ENCODE measurements at places on chromosomes 13 and 19.

DNA sequence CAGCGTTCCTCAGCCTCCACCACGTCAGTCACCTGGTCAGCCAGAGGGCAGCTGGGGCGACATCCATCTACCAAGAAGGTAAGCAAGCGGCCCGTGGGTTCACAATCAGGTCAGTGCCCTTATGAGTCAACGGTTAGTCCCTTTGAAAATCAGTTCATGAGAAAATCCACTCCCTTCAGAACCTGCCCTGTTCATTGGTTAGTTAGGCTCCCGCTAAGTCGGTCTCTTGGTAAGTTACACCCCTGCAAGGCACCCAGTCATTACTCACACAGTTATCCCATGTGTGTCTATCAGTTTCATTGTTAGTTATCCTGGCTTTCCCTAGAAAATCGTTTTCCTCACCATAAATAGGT, 564 bp downstream of the SIGLECL1 start:
- no peak for DNase-seq

DNA sequence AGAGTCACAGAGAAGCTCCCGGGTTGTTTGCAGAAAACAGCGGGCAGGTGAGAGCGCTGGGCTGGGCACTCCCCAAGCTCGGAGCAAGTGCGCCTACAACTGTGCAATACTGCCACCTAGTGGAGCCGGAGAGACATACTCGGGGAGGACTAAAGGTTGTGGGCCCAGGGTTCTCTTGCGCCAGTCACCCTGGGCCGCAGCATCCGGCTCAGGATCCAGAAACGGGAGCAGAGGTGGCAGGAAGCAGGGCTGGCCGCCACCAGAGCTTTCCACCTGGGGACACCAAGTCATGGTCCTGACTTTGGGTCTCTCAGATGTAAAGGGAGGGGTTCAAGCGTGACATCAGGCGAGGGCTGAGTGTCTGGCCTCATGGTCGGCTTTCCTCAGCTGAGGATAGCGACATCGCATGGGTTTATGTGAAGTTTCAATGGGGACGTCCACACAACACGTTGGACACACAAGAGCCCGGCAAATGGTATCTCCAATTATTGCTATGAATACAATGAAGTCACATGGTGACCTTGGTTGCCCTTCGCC, 11.2 kb upstream of the KLK4 start:
- DNase-seq = peak; percentile 88

DNA sequence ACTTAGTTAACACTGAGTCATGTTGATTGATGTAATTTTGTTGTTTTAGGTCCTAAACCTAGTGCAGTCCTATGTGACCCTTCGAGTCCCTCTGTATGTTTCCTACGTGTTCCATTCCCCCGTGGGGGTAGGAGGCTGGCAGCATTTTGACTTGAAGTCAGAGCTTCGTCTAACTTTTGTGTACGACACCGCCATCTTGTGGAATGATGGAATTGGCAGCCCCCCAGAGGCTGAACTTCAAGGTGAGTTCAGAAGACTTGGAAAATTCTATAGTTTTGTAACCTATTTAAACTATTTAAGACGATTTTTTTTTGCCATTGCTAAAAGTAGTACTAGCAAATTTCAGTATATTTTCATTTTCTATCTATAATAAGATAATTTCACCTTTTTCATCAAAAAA, 117.9 kb downstream of the STOML3 start:
- DNase-seq = peak; percentile 61

GRCh38 chr13:112446347-112446861, 70.2 kb downstream of the SPACA7 start:
- no peak for DNase-seq

- DNase-seq = no peak
These were observed 59.7 kb upstream of the TNFRSF19 start for GRCh38 chr13:23510544-23510916.

GRCh38 chr19:42184401-42184861, 33.0 kb downstream of the DEDD2 start:
- peak; percentile 88 for DNase-seq

DNA sequence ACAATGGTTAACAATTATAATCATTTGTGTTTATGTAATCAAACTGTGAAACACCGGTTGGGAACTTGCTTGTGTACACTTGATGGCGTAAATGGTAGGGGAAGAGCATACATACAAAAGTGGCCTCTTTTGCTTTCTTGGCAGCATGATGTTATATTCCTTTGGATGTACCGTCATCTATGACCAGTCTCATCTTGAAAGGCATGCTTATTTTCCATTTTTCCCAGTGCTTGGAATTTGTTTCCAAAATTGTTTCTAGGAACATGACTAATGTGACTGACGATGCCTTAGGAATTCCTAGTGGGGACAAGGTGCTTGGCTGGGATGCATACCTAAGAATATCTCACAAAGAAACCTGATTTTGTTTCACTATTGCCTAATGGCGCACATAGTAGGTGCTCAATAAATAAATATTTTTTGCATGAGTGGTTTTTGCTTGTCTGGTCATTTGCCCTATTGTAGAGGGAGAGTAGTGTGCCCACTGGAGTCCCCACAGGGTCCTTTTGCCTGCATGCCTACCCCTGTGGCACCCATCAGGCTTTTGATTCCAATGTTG, 45.5 kb downstream of the SAE1 start:
- no peak for DNase-seq

DNA sequence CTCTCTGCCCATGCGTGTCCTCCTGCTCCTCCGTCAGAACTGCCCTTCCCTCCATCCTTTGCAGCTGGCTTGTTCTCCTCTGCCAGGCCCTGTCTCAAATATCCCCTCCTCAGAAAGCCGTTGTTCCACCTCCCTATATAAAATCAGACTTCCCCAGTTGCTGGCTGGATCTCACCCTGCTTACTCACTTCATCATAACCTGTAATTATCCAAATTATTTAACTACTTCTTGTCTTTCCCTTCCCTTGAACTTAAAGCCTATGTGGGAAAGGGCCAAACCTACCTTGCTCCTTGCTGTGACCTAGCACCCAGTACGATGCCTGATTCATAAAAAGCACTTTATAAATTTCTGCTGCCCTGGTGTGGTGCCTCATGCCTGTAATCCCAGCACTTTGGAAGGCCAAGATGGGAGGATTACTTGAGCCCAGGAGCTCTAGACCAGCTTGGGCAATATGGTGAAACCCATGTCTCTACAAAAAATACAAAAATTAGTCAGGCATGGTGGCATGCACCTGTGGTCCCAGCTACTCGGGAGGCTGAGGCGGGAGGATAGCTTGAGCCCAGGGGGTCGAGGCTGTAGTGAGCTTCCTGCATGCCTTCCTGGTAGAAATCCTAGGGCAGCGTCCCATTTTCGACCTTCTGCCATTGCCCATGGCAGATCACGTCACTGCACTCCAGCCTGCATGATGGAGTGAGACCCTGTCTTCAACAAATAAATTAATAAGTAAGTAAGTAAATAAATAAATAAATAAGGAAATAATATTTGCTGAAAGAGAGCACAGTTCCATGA, 39.5 kb upstream of the ZNF536 start:
- DNase-seq = no peak

GRCh38 chr19:16026756-16027155, 49.5 kb upstream of the TPM4 start:
- DNase-seq = peak; percentile 76

- no peak for DNase-seq
These were observed 1.4 kb upstream of the ZNF414 start for GRCh38 chr19:8515317-8515716.

DNA sequence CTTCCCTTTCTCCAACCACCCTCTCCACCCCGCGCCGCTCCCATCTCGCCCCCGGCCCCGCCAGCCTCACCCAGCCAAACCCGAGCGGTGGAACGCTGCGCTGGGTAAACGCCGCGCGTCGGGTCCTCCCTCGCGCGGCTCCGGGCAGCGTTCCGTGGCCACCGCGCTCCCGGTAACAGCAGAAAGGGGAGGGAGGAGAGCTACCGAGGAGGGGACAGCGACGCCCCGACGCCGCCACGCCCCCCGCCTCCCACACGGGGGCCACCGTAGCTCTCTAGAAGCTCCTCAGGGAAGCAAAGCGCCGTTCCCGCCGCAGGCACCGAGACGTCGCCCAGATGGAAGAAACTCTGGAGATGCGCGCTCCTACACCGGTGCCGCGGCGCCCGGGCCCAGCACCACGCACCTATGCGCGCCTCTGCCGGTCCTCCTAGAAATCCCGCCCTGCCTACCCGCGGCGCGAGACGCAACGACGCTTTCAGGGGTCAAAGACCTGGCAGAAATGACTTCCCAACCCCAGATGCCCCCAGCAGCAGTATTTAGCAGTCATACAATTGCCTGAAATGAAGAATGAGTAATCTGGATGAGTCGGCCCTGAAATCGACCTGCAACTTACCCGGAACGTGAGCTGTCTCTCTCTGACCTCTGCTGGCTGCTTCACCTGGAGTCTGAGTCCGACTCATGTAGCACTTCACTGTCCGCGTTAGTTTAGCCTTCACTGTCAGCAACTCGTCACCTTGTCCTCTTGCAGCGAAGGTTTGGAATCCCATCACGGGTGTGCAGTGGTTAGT, at the start of gene RUBCNL:
TSS of gene RUBCNL (minus strand) at position 189 of the 788 bp plus-strand sequence. CDS start 14,777 bp downstream, outside the sequence.
- DNase-seq = peak; percentile 66

DNA sequence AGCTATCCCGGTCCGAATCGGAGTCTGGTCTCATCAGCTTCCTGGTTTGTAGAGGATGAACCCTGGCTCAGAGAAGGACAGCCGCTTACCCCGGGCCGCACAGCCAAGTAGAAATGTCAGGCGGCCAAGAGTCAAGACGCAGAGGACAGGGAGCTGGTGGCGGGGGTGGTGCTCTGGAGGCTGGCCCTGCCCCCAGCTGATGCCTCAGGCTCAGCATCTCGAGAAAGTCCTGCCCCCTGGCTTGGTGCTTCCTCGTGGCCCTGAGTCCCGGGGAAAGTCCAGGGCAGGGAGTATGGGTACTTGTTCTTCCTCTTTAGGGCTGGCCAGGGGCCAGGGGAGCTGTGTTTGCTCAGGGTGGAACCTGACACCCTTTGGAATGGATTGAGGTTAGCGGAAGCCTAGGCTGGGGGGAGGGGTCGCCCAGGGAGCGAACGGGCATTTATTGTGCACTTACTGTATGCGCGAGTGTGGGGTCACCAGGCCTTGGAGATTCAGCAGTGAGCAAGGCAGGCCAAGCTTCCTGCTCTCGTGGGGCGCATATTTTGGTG, 2.2 kb downstream of the TJP3 start:
- DNase-seq = peak; percentile 74

GRCh38 chr19:18477042-18477779, 39.3 kb upstream of the ISYNA1 start:
- DNase-seq = no peak

DNA sequence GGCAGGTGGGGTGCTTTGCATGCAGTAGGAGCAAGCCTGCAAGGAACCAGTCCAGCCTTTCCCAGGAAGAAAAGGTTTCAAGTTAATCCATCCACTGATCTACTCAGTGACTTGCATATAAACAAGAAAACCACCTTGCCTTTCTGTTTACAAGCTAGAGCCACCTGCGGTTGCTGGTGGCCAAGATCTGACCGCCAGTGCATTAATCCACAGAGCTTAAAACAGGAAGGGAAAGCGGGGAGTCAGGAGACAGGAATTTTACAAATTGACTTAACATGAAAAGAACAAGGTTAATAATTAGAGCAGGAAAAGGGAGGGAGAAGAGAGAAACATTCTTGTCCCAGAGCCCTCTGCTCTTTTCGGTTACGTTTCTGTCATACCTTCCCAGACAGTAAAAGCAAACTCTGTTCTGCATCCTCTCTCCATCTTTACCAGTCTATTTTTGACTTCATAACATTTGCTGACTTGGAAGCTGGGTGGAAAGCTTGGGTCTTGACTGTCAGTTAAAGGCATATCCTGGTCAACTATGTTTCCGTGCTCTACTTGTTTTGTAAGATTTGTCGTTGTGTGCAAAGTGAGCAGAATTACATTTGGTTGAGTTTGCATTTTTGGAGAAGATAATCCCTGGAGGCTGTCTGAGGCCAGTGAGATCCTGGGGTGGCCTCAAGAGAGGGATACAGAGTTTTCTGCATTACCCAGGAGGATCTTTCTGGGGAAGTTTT, 760.6 kb downstream of the EFNB2 start:
- no peak for DNase-seq

DNA sequence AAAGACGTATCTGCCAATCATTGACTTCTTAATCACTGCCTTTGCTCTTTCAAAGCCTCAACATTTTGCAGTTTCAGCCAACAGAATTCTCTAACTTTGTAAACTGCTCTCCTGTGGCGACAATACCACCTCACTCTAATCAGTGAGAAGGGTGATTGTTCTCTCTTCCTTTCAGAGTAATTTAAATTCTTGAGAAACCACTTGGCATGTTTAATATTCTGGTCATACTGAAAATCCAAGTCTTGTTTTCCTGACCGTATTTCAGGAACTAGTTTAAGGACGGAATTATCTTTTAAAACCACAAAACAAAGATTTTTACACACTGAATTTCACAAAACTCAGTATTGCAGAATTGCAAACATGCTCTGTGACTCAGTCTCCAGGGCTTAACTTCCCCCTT, 5.2 kb upstream of the CDC16 start:
- DNase-seq = no peak

GRCh38 chr19:19224852-19225494, 13.2 kb downstream of the NCAN start:
- no peak for DNase-seq

GRCh38 chr19:4781801-4782200, 9.7 kb upstream of the FEM1A start:
- no peak for DNase-seq

GRCh38 chr13:33757713-33758112, 60.2 kb upstream of the RFC3 start:
- DNase-seq = peak; percentile 41

DNA sequence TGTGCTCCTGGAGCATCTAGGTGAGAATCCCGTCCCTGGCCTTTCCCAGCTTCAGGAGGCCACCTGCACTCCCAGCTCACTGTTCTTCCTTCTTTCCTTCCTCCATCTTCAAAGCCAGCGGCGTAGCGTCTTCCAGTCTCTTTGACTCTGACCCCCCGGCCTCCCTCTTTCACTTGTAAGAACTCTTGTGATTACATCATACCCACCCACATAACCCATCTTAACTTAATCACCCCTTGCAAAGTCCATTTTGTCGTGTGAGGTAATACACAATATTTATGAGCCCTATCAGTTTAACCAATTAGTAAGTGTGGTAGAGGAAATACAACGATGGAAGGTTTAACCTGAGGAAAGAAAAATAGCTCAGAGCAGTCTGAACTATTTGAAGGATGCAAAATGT, 4.6 kb upstream of the CDC16 start:
- DNase-seq = no peak

- DNase-seq = no peak
These were observed 64.3 kb upstream of the SIAH3 start for GRCh38 chr13:45915686-45916439.

DNA sequence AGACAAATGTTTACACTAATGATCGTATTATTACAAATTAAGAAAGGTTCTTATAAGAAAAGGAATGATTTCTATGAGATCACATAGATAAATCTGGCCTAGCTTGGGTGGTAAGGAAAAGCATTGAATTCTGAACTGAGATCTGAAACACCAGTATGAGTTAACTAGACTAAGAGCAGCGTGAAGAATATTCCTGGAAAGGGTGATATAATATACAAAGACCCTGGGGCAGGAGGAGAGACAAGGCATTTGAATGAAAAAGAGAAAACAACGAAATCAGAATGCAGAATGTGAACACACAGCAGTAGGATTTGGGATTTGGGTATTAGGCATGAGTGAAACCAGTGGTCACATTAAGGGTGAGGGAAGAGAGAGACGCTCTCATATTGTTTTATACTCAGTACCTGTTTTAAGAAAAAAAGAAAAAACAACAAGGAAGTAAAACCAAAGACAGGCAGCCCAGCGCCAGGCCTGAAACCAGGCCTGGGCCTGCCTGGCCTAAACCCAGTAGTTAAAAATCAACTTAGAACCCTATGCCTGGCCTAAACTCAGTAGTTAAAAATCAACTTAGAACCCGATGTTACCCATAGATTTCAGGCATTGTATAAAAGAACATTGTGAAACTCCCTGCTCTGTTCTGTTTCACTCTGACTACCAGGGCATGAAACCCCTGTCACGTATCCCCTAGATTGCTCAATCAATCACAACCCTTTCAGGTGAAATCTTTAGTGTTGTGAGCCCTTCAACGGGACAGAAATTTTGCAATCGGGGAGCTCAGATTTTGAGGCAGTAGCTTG, 287.1 kb downstream of the ITGBL1 start:
- DNase-seq = no peak

Measured in Ammon's horn (tissue), 1 donor.